ENCODE measurements at places on chromosomes 2 and 18. TPM values are rescaled to one million over a fixed set of nuclear protein-coding genes. Genes with fewer than 3 reads are reported as not detected.
A peak's percentile ranks its signal among the peaks of the same experiment; 100 is the strongest.

GRCh38 chr2:54524226-54524991 lies 68.3 kb downstream of the SPTBN1 start:
- peaks cover 57% of the 10 kb centered on the region for H3K4me1 ChIP-seq
- no peak for DNase-seq
- peak overlapping the region; percentile 13 for H3K4me3 ChIP-seq
- H3K27me3 ChIP-seq = no peaks in the 10 kb centered on the region
- peaks cover 36% of the 10 kb centered on the region for H3K36me3 ChIP-seq
- peak overlapping the region; percentile 64 for H3K27ac ChIP-seq

GRCh38 chr2:177106212-177106611 lies 106.4 kb upstream of the HNRNPA3 start:
- H3K4me1 ChIP-seq = no peaks in the 10 kb centered on the region
- H3K36me3 ChIP-seq = no peaks in the 10 kb centered on the region
- H3K4me3 ChIP-seq = no peak overlapping the region

GRCh38 chr18:26133652-26134051 lies at the start of gene PSMA8:
Gene PSMA8 (plus strand): TSS chr18:26133869. CDS start chr18:26133966, 97 bp downstream.
- peak; percentile 85 for DNase-seq
- H3K4me3 ChIP-seq = no peak within 1 kb of the TSS
- H3K27ac ChIP-seq = no peak within 1 kb of the TSS
- no peaks in the 10 kb centered on the region for H3K36me3 ChIP-seq

DNA sequence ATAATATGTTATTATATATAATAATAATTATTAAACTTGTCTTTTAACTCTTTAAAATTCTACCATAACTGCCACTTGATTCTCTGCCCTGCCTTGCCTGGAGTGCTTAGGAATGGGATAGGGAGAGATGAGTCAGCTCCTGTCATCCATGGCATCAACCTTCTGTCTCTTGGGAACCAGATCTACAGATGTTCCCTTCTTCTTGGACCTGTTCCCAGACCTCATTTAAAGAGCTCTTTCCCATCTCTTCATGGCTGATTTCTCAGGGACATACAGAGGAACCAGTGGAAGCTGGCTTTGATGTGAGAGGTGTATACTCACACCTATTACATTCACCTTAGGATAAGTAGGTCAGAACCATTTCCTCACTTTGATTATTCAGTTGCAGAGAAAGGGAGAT lies 155.3 kb upstream of the MYO3B start:
- no peaks in the 10 kb centered on the region for H3K27me3 ChIP-seq
- H3K4me3 ChIP-seq = no peak overlapping the region
- no peaks in the 10 kb centered on the region for H3K36me3 ChIP-seq
- H3K4me1 ChIP-seq = peaks cover 3% of the 10 kb centered on the region
- no peak overlapping the region for H3K27ac ChIP-seq

DNA sequence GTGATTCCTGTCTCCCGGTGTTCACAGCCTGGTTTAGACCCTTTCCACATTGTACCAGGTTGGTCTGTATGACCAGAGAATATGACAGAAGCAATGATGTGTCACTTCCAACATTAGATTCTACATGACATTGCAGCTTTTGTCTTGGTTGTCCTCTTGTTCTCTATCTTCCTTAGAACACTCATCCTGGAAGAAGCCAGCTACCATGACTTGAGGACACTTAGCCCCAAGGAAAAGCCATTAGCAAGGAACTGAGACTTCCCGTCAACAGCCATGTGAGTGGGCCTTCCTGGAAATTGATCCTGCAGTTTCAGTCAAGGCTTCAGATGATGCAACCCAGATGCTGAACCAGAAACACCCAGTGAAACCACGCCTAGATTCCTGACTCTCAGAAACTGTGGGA lies 143.3 kb downstream of the MREG start:
- no peaks in the 10 kb centered on the region for H3K27me3 ChIP-seq
- no peaks in the 10 kb centered on the region for H3K36me3 ChIP-seq
- no peak overlapping the region for H3K27ac ChIP-seq
- no peak overlapping the region for H3K4me3 ChIP-seq
- DNase-seq = no peak

DNA sequence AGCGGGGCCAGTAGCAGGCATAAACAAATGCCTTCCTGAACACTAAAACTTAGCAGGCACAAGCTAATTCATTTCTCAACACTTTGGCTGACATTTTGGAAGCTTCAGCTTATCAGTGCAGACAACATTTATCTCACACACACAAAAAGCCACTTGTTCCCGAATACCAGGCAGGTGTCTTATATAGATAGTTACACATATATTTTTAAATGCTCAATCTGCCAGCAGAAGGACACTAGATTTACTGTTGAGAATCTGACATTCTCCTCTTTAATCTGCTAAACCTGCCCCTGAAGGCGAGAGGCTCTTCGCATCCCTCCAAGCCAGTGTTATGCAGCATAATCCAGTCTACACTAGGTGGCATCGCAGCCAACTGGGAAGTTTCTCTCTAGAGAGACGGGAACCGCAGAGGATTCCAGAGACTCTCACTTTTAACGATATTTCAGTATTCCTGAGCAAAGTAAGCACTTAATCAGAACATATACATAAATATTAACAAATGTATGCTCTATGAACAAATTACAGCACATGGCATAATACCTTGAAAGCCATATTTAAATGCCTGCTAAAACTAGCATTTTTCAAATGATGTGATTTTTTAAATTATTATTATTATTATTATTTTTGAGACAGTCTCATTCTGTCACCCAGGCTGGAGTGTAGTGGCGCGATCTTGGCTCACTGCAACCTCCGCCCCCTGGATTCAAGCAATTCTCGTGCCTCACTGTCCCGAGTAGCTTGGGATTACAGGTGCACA lies 90.2 kb upstream of the SCG2 start:
- H3K36me3 ChIP-seq = no peaks in the 10 kb centered on the region
- no peak overlapping the region for H3K4me3 ChIP-seq
- no peaks in the 10 kb centered on the region for H3K4me1 ChIP-seq
- H3K27ac ChIP-seq = no peak overlapping the region

DNA sequence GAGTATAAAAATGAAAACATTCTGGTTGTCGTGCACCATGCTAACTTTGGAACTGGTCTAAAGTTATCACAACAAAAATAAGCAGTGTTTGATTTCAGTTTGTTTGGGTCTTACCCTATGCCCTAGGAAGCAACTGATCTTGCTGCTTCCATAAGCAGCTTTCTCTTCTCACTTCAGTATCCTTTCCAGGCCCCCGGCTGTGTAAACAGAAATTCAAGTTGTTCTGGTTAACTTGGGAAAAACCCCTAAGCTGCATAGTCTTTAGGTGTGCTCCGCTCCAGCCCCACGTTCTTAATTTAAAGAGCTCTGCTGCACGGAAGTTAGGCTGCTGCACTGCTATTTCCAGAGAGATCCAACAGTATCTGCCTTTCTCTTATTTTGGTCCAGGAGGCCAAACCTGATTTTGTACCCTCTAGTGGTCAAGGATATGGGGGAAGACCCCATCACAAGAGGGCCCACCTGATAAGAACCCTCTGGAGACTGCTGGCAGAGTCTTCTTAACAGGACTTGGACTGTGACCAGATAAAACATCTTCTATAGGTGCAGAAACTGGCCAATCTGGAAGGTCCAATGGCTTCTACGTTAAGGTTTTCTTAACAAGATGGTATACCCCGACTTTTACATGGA lies 69.1 kb downstream of the FEZ2 start:
- no peak for DNase-seq
- H3K27me3 ChIP-seq = no peaks in the 10 kb centered on the region
- H3K36me3 ChIP-seq = no peaks in the 10 kb centered on the region
- no peak overlapping the region for H3K4me3 ChIP-seq
- H3K27ac ChIP-seq = no peak overlapping the region

Gene COL3A1
- 508 TPM for total RNA-seq

Gene L3MBTL4
- 14.7 TPM for total RNA-seq

Gene SNTG2
- total RNA-seq = 1.7 TPM

Gene ABCA12
- total RNA-seq = 0.10 TPM
